ENCODE measurements at places on chromosomes 16 and 17.

GRCh38 chr17:56849131-56849530, 15.2 kb downstream of the DGKE start:
- DNase-seq, result no peak

DNA sequence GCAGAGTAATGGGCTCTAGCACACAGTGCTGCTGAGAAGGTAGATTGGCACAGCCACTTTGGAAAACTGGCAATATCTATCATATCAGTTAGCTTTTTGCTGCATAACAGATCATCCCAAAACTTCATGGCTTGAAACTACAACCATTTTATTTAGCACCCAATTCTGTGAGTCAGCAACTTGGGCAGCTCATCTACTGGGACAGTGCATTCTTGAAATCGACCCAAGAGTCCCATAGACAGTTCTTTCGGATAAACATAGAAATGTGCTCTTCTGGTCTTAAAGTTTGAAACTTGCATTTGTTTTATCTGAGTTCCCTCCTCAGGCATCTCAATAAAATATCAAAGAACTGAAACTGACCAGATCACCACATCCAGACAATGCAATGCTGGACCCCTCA, 76.7 kb downstream of the CEP112 start:
- no peak for DNase-seq

GRCh38 chr17:13024526-13025257, 6.9 kb upstream of the ELAC2 start:
- peak; percentile 71 for DNase-seq

DNA sequence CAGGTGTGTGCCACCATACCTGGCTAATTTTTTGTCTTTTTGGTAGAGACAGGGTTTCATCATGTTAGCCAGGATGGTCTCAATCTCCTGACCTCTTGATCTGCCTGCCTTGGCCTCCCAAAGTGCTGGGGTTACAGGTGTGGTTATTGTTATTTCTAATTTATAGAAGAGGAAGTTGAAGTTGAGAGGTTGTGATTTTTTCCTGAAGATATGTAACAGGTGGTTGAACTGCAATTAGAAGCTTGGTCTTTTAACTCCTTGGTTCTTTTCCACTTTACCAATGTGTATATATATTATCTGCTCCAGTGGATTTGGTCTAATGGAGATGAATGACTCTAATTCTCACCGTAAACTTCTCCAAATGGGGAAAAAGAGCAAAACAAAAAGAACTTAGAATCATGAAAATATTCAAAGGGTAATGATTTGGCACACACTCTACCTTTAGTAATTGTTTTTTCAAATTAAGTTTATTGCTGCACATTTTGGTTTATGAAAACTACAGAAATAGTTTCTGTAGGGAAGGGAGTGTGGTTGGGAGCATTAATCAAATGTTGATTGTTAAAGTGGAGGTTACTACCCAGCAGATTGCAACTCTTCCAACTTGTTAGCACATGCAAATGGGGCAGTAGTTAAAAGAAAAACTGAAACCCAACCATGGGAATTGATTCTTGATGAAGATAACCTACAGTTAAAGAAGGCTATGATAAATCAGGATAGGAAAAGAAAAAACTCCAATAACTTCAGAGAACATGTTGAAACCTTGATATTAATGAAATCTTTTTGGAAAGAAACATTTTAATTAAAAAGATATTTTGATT, 1.8 kb upstream of the KRT10 start:
- no peak for DNase-seq

DNA sequence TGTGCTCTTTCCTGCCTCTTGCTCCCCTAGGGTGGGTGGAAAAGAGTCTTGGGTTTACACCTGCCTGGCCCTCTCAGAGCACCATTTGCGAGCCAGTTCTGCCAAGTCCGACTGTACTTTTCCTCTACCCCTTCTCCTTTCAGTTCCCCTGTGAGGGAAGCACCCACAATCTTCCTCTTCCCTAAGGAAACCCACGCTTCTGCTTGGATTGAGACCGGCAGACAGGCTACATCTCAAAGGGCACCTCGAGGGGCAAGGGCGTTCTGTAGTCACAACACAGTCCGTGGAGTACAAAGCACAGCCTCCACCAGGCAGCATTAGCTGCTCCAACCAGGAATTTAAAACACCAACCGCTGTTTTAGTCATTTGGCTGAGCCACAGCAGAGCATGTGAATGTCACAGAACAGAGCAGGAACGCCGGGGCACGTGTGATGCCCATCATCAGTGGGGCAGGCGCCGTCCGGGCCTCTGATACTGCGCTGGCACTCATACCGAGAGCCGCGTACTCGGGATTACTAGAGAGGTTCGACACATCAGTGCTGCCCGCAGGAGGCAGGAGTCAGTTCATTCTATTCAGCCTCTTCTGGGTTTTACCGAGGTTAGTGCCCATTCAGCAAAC, 13.7 kb upstream of the MNT start:
- DNase-seq, result no peak

DNA sequence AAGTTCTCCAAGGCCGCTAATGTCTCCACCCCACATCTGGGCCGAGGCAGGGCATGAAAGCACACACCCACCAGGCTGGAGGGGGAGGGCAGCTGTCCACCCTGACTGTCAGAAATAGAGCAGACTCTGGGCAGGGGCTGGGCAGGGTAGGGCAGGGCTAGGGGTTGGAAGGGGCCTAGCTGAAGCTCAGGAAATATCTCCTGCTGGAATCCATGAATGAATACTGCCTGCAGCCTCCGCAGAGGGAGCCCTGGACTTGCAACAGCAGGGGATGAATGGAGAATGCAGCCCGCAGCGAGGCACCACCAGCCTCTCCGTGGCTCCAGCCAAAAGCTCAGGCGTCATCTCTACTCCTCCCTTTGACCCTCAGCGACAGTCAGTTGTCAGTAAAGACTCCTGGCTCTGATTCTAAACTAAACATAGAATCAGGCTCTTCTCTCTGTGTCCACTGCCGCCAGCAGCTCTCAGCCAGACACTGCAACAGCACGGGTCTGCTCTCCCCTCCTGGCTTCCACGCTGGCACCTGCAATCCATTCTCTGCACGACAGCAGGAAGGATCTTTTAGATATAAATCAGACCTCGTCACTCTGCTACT, 23.9 kb upstream of the NGFR start:
- DNase-seq, result no peak

DNA sequence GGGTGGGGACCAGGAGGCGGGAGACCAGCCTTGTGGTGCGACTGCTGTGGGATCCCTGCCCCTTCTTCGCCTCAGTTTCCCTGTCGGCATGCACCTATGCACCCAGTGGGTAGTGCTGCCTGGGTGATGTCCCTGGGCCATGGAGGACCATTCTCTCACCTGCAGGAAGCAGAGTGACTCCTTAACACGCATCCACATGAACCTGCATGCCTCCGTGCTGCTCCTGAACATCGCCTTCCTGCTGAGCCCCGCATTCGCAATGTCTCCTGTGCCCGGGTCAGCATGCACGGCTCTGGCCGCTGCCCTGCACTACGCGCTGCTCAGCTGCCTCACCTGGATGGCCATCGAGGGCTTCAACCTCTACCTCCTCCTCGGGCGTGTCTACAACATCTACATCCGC, 25.2 kb downstream of the ADGRG5 start:
- no peak for DNase-seq

DNA sequence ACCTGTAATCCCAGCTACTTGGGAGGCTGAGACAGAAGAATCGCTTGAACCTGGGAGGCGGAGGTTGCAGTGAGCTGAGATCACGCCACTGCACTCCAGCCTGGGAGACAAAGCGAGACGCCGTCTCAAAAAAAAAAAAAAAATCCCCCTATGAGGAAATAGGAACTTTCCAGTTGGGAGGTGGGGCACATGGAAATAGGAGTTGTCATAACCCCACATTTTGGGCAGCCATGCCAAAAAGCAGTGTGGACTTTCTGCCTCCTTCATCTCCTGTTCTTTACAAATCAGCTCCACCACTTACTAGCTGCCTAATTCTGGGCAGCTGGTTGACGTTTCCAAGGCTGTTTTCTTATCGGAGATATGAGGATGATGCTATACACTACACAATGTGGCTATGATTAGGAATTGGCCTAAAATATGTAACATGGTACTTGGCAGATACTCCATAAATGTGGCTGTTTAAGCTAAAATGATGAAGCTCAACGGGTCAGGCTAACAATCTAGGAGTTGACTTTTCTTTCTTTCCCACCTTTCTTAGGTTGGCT, 21.5 kb upstream of the CCL5 start:
- no peak for DNase-seq

DNA sequence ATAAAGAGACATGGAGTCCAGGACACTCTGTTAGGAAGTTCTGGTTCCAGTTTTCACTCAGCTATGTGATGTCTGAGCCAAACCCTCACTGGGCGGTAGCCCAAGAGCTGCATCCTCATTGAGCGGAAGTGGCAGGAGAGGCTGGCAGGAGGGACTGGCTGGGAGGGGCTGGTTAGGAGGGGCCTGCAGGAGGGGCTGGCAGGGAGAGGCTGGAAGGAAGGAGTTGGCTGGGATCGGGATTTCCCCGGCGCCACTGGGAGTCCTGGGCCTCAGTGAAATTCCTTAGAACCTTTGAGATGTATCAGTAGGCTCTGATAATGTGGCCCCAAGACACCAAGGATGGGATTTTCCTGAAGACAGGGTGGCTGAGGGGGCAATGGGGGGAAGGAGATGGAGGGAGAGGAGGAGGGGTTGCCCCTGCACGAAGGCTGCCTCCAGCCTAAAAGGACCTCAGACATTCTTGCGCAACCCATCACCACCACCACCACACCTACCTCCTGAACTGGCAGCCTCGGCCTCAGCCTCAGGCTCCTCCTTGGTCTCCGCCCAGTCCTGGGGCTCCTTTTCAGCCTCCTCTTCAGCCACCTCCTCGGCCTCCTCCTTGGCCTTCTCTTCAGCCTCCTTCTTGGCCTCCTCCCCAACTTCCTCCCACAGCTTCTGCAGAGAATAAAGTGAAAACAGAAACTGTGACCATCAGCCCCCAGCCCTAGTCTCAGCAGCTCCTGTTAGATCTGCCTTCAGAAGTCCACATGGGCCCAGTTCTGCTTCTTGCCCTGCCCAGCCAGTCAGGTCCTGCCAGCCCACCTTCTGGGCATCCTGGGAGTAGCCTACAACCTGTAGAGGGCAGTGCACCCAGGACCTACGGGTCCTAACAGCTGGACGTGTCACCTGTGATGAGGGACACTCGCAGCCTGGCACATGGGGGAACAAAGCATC, 31.7 kb downstream of the CNGB1 start:
- no peak for DNase-seq

DNA sequence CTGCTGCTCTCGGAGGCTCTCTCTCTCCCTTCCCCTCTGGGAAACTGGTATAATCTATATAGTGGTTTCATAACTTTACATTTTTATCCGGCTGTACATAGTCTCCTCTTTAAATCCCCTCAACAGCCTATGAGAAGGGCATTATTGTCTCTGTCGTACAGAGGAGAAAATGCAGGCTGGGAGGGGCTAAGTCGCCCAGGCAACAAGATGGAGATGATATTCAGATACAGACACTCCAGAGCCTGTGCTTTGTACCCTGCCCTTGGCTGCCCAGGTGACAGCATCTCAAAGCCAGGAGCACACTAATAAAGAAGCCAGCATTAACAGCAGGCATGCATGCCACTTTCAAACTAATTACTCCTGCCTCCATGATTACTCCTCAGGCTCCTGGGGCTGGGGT, 4.7 kb upstream of the EIF1 start:
- DNase-seq, result no peak

GRCh38 chr17:57266902-57267311, 10.6 kb downstream of the MSI2 start:
- DNase-seq, result no peak

GRCh38 chr17:35614810-35615209, 27.7 kb downstream of the AP2B1 start:
- DNase-seq, result no peak

DNA sequence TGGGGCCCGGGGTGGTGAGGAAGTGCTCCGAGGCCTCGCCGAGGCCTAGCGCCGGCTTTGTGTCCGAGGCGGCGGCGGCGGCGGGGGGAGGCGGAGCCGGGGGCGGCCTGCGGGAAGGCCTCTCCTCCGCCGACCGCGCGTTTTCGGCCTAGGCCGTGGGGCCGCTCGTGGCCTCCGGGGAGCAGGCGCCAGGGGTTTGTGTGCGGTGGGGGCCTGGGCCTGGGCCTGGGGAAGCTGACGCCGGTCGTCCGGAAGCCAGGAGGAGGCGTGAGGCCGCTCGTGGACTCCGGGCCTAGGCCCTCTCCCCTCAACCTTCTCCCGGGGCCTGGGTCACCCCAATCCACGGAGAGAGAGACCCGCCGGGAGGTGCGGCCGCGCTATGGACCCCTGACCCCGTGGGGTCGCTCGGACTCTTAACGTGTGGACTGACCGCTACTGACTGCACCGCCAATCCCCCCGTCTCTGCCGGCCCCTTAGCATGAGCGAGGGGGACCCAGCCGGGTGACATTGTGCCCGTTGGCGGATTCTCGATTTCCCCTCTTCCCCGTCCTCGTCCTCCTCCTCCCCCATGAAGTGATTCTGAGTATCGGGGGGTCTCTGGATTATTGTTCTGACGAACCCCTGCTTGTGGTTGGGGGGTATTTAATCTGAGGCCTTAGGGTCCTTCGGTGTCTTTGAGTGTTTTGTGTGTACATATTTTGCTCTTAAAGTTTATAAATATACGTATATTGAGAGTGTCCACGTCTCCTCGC, 660 bp downstream of the RBBP6 start:
- DNase-seq, result peak; percentile 57

- DNase-seq, result no peak
Measured at GRCh38 chr16:30439720-30440348, 5.8 kb downstream of the SEPHS2 start.

DNA sequence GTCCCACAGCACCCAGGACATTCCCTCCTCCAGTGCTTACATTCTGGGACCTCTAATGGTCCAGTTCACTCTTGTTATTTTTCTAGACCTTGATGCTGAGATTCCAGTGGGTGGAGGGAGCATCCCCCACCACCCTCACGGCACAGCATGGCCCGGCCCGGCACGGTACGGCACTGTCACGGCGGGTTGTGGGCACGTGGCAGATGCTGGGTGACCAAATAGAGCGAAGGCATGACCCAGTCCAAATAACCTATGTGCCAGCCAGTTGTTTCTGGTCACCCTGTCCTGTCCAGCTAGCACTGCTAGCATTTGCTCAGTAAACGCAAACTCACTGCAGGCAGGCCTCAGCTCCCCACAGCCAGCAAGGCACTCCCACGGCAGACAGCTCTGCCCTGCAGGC, 204.7 kb downstream of the ENGASE start:
- no peak for DNase-seq

GRCh38 chr16:75626806-75627205, 3.7 kb upstream of the ADAT1 start:
- DNase-seq, result no peak

DNA sequence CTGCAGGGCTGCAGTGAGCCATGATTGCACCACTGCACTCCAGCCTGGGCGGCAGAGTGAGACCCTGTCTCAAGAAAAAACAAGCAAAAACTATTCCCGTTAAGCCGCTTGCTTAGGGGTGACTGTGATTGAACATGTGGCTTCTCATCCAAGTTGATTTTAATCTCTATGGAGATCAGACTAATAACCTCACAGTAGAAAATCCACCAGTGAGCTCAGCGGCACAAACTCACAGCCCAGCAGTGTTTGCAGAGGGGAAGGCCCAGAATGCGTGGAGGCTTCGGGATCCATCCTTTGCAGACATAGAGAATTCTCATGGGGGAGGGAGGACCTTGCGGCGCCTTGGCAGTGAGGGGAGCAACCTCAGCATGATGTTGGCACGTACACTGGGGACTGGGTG, 7.4 kb downstream of the BANP start:
- DNase-seq, result no peak

- no peak for DNase-seq
Measured at GRCh38 chr17:29918922-29919856, 10.8 kb downstream of the SSH2 start.
